ENCODE measurements at places on chromosomes 3 and 15.

- DNase-seq, result no peak
These were observed 140.4 kb downstream of the SATB1 start for GRCh38 chr3:18284716-18285115.

- DNase-seq, result no peak
These were observed 719.6 kb upstream of the NR2F2 start for GRCh38 chr15:95610945-95611344.

- DNase-seq, result no peak
These were observed 4.5 kb upstream of the SEMA3B start for GRCh38 chr3:50264383-50264963.

- no peak for DNase-seq
These were observed 234.2 kb upstream of the ST8SIA2 start for GRCh38 chr15:92159481-92159880.

GRCh38 chr3:153442799-153443487 lies 280.9 kb downstream of the RAP2B start:
- DNase-seq, result no peak

DNA sequence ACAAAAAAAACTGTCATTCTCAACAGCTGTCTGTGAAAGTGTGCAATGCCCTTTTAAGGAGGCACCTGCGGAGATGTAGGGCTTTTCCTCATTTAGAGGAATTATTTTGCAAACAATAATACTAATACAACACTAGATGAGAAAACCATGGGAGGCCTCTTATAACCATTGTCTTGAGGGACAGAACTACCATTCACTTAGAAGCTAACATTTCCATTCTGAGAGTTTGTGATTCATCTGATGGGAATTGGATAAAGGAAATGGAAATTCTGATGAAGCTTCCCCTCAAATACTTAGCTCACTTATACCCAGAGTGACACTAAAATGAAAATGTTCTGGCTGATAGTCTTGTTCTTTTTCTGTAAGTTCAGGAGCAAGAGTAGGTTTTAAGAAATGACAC lies 147.7 kb downstream of the CADPS start:
- no peak for DNase-seq

DNA sequence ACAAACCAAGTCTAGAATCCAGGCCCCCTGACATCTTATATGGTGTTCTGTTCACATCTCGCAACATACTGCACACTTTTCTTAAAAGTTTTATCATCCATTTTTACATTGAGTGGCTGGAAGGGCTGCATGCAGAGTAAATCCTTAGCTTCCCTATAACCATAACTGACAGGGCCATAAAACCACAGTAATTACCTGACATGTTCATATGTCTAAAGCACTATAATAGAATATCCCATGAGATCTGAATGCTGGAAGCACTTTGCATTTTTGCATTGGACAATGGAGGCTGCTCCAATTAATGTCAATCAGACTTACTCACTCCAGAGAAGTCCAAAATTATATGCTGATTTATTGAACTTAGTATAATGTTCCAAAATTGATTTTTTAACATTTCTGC lies 86.6 kb upstream of the HES1 start:
- DNase-seq, result no peak

DNA sequence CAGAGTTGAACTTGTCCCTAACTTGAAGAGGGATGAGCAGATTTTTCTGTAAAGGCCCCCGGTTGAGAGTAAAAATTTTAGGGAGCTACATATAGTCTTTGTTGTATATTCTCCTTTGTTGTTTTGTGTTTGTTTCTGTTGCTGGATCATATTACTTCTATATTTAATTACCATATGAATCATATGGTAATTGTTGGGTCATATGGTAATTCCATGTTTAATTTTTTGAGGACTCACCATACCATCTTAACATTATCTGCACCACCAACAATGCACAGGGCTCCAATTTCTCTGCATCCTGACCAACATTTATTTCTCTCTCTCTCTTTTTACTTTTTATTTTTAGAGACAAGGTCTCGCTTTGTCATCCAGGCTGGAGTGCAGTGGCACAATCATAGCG lies 7.4 kb upstream of the ZFYVE19 start:
- no peak for DNase-seq

DNA sequence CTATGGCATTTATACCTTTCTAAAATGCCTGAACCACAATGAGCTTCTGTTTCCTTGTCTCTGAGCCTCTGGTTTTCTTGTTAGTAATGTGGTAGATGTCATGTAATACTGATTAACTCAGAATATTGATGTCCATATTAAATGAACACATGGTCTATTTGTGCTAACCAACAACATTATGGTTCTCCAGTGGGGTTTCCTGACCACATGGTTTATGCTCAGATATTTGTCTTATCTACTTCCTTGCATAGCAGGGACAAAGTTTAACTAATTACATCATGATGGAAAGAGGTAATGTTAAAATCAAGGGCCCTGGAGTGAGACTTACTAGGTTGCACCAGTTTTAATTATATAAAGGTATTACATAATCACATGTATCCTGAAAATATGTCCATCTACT lies 62.6 kb upstream of the SCN10A start:
- DNase-seq, result no peak

GRCh38 chr3:27990324-27990723 lies 251.1 kb upstream of the CMC1 start:
- DNase-seq, result no peak

- no peak for DNase-seq
These were observed 310.9 kb upstream of the SLITRK3 start for GRCh38 chr3:165507060-165507459.

GRCh38 chr3:115766587-115767482 lies 143.5 kb downstream of the GAP43 start:
- no peak for DNase-seq

DNA sequence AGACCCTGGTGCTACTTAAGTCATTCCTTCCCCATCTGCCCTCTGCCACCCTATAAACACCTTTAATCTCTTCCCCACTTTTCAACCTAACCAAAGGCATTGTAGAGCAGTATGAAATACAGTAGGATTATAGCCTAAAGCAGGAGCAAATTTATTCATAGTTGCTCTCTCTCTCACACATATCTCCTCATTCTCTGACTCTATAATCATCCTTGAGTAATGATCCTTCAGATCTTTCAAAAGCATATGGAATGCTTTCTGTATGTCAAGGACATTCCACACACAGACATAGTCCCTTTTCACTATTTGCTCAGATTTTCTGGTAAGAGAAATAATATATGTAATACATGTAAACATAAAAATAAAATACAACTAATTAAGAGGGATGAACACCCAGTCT lies 54.1 kb downstream of the TRPC1 start:
- no peak for DNase-seq

- no peak for DNase-seq
These were observed 921.4 kb downstream of the MCTP2 start for GRCh38 chr15:95152741-95153140.

- DNase-seq, result peak; percentile 45
These were observed 8.3 kb upstream of the EPHA3 start for GRCh38 chr3:89098964-89099585.

GRCh38 chr3:48655606-48656005 lies 7.1 kb downstream of the CELSR3 start:
- no peak for DNase-seq

DNA sequence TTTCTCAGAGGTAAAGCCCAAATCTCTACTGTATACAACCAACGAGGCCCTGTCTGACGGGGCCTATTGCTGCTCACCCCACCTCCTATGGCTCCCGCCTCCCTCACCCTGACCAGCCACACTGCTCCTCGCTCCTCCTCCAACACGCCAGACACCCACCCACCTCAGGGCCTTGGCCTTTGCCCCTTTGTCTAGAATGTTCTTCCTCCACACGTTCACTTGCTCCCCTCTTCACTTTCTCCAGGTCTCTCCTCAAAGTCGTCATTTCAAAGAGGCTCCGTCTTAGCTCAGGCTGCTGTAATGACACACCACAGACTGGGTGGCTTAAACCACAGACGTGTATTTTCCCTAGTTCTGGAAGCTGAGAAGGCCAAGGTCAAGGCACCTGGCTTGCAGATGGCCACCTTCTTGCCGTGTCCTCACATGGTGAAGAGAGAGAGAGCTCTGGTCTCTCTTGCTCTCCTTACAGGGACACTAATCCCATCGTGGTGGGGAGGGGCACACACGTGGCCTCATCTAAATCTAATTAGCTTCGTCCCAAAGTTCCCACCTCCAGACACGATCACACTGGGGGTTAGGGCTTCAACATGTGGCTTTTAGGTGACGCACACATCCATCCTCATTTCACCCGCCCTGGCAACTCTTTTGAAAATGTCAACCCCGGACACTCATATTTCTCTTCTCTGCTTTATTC lies 98.2 kb downstream of the TLE3 start:
- no peak for DNase-seq

DNA sequence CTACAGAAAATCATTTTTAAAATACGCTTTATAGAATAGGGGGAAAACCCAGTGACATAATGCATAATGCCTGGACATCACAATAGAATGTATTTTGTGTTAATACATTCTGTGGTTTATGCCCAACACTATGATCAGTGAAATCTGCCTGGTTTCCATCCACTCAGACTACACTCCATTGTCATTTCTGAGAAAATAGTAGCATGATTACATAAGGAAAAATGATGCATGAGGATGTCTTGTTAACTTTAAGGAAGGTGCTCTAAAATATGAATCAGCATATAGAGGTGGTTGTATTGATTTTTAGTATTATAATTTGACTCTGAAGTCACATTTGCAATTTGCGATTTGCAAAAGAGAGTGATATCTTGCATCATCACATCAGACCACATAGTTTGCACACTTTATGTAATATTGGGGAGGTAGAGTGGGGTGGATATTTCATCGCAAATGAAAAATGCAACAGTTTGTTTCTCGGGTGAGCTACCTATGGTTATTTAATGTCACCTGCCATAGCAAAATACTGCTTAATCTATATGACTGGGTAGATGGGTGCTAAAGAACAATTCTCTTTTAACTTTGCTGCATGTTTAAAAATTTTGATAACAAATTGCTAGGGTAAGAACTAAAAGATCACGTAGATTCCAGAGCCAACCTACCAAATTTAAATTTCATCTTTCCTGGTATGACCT lies 403.9 kb downstream of the IL5RA start:
- no peak for DNase-seq

GRCh38 chr3:66322436-66322835 lies 101.6 kb downstream of the SLC25A26 start:
- no peak for DNase-seq

DNA sequence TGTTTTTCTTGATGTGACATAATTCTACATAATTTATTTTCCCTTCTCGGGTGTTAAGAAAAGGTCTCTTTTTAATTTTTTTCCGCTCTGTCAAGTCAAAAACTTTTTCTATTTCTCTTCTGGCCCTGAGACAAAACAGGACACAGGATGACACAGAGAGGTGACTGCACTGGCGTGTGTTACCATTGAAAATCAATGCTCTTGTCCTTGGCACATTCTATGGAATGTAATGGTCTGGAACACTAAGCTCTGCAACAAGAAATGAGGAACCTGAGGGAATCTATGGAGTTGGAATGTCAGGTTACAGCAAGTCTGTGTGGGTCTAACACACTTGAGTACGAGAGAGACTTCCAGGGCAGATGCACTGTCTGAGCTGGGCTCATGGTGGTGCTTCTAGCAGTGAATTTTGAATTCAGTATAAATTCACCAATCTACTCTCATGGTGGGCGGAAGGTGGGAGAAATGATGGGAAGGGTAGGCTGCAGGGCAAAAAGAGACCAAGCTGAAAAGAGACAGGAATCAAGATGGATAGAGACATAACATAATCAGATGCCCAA lies 508.3 kb downstream of the TUSC7 start:
- no peak for DNase-seq

- no peak for DNase-seq
These were observed 51.7 kb downstream of the SCN11A start for GRCh38 chr3:39000008-39000450.

DNA sequence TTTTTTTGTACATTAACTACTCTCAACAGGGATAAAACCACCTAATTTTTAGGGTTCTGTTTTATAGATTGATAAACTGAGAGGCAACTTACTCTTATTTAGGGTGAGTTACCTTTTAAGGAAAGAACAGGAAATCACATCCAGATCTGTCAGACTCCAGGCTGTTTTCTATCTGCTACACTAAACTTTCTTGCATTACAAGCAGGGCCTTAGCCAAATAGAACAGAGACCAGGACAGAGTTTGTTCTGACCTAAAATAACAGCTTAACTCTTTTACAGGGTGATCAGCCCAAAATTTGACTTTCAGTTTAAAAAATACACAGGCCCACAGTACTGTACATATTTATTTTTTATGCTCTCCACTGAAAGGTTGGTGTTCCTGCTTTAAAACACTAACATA lies 38.6 kb downstream of the SGO1 start:
- no peak for DNase-seq

DNA sequence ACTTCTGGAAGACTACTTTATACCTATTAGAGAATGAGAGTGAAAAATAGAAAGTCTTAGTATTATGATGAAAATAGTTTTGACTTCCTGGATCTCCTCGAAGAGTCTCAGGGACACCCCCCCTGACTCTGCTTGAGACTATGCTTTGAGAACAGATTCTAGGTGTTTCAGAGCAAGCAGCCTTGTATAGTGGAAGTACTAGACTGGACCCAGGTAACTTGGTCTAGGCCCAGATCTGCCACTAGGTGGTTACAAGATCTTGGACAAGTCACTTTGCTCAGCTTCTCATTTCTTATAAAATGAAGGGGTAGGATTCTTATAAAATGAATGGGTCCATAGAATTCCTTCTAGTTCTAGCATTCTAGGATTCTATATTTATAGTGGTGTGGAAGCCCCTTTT lies 9.1 kb downstream of the ABHD5 start:
- DNase-seq, result no peak

DNA sequence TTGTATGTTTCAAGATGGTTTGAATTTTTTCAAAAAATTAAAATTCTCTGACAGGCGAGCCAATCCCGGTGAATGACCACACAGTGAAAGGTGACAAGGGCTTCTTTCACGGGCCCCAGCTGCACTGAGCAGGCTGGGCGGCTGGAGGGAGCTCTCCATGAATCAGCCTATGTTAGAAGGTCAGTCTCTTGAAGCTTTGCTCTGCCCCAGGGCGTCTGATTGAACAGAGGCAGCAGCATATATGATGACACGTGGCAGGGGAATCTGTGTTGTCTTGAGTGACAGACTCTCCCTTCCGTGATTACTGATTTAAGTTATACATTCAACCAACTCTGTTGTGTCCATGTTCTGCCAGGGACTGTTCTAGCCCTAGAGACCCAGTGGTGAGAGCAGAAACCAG lies 51.5 kb downstream of the ISG20 start:
- no peak for DNase-seq

DNA sequence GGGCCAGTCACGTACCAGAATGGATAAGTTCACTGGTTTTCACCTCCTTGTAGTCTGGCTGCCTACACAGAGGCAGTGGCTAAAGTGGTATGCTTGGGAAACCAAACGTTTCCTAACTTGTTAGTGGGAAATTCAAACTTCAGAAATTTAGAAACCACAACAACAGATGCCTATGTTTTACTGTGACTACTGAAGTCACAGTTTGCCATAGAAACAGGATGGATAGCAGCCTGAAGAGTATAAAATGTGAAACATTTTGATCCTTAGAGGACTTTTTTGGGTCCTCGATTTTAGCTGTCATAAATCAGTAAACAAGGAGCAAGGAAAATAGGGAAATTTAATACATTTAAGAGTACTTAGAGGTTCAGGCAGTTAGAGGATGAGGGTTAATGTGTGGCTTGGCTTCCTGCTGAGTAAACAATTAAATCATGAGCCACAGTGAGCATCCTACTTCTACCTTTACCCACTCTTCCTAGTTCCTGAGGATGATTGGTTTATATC lies 48.6 kb downstream of the CMSS1 start:
- no peak for DNase-seq

- no peak for DNase-seq
These were observed 165.3 kb upstream of the BHLHE40 start for GRCh38 chr3:4813909-4814304.
